HL-60 (cell line): ENCODE measurements at places on chromosomes 5 and 9.

- DNase-seq, result no peak
Observed at GRCh38 chr9:13034694-13035002, 244.8 kb downstream of the MPDZ start.

- DNase-seq, result peak; percentile 47
Observed at GRCh38 chr5:35430381-35431162, 187.1 kb upstream of the SPEF2 start.

DNA sequence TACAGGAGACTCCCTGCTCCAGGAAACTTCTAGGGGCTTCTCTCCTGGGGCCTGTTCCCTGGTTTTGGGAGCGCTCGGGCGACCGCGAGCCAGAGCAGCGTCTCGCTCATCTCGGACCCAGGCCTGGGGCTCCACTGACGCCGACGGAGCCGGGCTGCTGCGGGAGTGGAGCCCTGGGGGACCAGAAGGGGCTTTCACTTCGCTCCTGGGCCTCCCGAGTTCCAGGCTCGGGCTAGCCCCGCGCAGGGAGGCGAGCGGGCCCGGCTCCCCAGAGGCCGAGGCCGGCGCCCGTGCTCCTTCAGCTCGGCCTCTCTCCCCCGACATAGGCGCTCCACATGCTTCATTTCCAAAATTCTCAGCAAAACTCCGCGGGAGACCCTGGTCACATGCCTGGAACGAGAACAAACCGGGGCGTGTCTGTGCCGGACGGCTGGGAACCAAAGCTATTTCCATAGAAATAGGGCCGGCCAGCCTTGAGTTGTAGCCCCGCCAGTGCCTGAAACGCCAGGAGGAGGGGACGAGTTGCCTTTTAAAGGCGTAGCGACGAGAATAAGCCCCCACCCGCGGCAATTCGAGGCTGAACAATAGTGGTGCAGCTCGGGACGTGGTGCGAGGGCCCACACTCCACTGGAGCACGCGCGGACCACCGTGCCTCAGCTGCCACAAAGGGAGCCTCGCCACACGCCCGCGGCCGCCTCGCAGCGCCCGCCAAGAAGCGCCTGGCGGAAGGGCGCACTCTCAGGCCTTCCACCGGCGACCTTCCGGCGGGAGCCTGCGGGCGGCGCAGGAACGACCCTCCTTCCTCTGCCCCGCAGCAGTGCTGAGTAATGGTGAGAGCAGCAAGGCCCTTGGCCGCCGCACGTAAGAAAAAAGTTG, 1.1 kb upstream of the G3BP1 start:
- DNase-seq, result peak; percentile 41

DNA sequence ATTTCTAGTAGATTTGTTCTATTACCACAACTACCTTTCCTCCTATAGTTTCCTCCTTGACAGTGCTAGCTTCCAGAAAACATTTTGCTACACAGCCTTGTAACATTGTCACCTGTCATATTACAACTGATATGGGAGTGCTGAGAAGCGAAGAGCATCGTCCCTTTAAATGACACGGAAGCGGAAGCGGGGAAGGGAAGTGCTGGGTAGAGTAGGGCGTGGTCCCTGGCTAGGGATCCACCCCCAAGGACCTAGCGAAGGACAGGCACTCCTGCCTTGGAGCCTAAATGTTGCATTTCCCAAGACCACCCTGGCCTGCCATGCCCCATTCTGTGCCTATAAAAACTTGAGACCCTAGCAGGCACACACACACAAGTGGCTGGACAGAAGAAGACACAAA, 57.4 kb upstream of the RANBP6 start:
- DNase-seq, result no peak

DNA sequence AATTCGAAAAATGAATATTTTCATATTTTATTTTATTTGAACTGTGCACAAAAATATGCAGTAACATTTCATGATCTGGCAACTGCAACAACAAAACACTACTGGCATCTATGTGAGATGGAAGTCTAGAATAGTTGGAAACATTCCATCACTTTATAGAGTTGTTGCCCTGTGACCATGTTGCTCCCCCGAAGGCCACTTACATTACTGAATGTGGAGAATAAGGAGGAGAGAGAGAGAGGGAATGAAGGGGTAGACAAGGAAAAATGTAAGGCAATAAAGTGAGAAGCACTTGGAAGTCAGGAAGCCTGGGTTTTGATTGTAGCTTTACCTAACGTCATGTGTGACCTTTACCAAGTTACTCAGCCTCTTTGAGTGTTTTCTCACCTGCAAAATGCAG, 437.2 kb upstream of the EDIL3 start:
- DNase-seq, result no peak

- DNase-seq, result no peak
Observed at GRCh38 chr5:112635771-112636731, 101.6 kb upstream of the APC start.

DNA sequence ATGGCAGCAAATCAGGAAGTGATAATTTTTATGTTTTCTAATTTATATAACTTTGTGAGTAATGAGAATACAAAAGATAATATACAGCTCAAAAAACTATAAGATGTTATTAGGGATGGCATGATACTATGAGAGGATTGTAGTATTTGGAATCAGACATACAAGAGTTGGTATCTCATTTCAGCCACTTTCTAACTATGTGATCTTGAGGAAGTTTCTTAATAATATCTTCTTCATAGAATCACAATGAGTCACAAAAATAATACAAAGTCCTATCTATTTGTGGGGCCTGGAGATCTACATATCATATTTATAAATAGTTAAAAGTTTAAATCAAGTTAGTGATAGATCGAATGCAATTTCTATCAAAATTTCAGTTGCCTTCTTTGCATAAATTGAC, 23.7 kb upstream of the TMED7 start:
- DNase-seq, result no peak

GRCh38 chr5:1806974-1807373, 5.8 kb downstream of the NDUFS6 start:
- DNase-seq, result no peak

DNA sequence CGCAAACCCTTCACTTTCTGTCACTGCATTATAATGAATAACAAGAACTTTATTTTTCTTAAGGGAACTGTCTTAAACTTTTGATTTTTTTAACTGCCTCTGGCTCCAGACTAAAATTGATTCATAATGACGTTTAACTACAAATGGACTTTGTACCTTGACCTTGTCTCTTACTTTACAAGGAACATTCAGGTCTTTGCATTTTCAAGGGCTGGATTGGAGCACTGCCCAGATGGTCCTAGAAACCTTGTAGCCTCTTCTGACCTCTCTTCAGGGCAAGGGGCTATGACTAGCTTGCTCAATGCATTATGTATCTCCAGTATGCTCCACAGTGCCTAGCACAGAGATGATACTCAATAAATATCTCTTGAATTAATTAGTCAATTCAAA, 612.6 kb upstream of the CLINT1 start:
- DNase-seq, result no peak

- no peak for DNase-seq
Observed at GRCh38 chr9:130864541-130864940, 29.5 kb downstream of the ABL1 start.

DNA sequence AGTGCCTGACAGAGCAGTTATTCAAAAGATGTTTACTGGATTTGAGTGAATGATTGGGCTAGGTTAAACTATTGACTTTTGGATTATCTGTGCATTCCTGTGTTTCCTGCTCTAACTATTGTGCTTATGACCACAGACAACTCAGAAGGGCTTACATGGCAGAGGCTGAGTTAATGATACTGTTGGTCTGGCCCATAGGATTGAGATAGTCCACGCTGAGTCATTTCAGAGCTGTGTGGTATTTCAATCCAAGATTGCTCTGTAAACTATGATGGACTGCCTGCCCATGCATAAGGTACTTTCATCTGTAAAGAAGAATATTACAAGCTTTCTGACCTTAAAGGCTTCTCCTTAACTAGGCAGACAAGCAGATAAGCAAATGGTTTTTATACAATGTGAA, 49.1 kb upstream of the SLIT3 start:
- no peak for DNase-seq

DNA sequence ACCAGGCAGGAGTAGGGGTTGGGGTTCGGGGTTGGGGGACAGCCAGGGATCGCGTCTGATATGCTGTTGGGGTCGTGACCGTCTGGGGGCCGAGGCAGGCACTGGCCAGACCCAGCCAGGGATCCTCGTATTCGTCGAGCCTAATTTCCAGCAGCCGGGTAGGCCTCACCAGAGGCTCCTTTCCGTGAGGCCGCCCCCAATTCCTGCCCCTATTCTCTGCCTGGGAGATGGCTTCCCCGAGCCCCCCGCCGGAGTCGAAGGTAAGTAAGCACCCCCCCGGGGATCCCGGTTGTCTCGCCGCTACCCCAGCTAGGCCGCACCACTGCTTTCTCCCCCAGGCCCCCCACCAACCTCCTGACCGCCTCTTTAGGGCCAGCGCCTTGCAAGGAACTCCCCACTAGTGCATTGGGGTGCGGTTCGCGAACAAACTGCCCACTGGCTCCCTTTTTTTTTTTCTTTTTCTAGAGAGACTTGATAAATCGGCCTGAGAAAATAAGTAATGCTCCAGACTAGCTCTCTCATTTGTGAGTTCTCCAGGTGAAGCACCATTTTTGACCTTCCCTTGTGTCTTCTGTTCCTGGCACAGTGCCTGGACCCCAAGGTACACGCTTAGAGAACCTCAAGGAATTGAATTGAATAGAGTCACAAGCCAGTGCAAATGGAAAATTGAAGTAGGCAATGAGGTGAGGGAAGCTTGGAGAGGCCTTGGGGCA, 435 bp downstream of the ZNF189 start:
- DNase-seq, result no peak

DNA sequence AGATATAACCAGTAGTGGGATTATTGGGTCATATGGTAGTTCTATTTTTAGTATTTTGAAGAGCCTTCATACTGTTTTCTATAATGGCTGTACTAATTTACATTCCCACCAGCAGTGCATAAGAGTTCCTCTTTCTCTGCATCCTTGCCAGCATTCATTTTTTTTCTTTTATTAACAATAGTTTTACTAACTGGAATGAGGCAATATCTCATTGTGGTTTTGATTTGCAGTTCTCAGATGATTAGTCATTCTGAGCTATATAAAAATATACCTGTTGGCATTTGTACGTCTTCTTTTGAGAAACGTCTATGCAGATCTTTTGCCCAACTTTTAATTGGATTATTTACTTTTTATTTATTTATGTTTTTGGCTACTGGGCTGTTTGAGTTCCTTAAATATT, 1579.3 kb upstream of the CDH6 start:
- DNase-seq, result no peak

- DNase-seq, result no peak
Observed at GRCh38 chr9:121376214-121376830, 6.3 kb upstream of the STOM start.

GRCh38 chr5:76547891-76548524, 75.2 kb downstream of the F2RL2 start:
- no peak for DNase-seq

- no peak for DNase-seq
Observed at GRCh38 chr9:18045326-18045725, 428.6 kb upstream of the ADAMTSL1 start.

GRCh38 chr5:67262206-67262605, 65.6 kb upstream of the CD180 start:
- no peak for DNase-seq

DNA sequence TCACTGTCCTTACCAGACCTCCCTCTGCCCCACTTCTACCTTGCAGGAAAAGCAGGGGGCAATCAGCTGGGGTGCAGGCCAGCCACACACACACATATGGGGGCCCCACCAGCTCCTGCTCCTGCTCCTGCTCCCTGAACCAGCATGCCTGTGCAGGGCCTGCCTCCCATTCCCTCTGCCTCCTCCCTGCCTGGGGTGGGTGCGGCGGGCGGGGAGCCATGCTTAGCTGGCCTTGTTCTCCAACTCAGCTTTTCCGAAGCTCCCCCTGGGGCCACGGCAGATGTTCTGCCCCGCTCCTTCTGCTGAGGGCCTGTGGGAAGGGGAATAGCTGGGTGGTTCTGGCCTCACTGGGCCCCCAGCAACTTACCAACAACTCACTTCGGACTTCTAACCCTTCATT, 89.8 kb downstream of the ZNF354C start:
- DNase-seq, result no peak

DNA sequence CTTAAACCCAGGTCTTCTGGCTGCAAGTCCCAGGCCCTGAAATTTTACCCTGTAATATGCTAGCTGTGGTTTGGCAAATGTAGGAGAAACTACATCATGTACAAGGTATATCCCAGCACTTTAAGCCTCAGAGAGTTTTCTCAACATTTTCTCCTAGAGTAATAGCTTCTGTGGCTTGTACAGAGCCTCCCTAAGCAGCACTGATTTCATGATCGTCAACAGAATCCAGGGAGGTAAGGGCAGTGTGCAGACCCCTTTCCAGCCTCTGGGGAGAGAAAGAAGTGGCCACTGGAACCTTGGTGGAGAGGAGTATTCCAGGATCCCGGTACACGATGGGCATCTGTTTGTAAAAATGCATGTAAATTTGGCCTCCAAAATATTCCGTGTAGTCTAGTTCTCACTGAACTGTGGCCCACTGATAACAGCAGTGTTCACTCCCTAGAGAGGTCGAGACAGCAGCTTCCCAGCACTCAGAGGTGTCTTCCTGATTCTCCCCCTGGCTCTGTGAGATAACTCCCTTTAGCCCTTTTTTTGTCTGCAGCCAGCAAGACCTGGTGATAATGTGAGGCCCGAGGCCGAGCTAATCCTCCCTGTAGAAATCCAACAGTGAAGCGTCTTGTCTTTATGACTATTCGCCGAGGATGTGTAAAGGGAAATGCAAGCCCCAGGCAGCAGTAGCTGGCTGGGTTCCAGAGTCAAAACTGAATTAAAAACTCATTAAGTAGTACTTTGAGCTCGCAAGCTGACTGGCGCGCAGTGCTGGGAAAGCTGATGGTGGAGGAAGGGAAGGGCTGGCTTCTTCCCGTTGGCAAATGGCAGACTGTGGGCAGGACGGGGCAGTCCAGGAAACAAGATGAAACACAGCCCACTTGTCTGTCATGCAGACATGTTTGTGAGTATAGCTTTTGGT, 59.0 kb downstream of the MAP1B start:
- no peak for DNase-seq

DNA sequence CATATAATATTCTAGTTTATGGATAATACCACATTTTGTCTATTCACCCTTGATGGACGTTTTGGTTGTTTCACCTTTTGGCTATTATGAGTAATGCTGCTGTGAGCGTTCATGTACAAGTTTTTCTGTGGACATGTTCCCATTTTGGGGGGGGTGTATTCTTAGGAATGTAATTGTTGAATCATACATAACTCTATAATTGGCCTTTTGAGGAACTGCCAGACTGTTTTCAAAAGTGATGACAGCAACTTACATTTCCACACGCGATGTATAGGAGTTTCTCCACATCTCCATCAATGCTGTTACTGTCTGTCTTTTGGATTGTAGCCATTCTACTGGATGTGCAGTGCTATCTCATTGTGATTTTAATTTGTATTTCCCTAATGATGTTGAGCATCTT, 69.8 kb downstream of the SLC46A2 start:
- no peak for DNase-seq
